ENCODE measurements at places on chromosomes 6 and 20.

DNA sequence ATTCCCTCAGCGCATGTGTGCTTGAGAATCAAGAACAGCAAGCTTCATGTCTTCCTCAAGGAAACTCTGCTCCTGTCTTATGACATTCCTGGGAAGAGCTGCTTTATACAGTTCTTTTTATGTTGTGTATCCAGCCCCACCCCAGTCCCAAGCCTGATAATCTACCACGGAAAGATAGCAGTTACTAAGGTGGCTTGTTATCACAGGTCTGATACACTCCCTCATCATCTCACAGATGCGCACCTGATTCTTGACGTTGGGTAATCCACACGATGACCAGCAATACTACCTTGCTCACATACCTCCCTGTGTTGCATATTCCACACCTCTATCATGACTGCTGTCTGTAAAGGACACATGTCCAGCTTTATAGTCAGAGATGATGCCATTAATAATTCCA, 3.2 kb downstream of the NHLRC1 start:
- DNase-seq, result no peak

- no peak for DNase-seq
Observed at GRCh38 chr6:33057222-33058150, 16.0 kb downstream of the HLA-DPA1 start.

DNA sequence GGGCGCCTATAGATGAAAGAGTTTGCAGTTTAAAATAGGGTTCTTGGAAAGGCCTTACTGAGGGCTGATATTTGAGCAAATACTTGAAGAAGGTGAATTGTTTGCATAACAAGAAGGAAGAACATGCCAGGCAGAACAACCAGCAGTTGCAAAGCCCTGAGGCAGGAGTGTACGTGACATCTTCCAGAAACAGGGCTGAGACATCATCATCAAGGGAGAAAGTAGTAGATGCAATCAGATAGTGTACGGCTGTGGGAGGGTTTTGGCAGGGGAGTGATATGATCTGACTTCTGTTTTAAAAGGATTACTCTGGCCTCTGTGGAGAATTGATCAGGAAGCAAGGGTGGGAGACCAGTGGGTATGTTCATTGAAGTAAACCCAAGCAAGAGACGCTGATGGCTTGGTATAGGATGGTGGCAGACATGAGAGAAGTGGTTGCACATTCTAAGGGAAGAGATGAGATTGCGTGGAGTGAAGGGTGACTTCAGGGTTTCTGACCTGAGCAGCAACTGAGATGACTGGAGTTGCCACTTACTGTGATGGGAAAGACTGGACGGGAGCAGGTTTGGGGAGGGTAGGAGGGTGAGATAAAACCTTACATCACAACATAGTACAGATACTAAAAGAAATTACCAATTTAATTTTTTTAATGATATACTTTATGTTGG, 28.8 kb downstream of the RIOK1 start:
- no peak for DNase-seq

DNA sequence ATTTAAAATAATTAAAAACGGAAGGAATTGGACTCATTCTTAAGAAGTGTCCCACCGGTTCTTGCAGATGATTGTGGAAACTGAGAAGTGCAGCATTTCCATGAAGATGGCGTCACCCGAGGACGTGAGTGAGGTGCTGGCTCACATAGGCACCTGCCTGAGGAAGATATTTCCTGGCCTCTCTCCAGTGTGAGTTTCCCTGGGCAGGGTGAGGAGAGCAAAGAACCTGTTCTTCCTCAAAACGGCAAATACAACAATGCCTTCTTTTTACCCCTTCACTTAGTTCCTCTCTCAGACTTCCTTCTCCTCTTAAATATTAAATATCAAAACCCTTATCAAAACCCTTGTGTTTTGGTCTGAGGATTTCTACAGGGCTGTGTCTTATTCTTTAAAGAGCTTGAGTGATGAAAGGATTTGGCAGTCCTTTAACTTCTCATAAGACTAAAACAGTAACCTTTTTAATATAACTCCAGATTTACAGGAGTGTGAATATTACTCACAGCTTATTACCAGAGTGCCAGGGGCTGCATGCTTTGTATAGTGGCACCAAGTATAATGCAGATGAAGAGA, 156.3 kb downstream of the CARMIL1 start:
- DNase-seq, result no peak

DNA sequence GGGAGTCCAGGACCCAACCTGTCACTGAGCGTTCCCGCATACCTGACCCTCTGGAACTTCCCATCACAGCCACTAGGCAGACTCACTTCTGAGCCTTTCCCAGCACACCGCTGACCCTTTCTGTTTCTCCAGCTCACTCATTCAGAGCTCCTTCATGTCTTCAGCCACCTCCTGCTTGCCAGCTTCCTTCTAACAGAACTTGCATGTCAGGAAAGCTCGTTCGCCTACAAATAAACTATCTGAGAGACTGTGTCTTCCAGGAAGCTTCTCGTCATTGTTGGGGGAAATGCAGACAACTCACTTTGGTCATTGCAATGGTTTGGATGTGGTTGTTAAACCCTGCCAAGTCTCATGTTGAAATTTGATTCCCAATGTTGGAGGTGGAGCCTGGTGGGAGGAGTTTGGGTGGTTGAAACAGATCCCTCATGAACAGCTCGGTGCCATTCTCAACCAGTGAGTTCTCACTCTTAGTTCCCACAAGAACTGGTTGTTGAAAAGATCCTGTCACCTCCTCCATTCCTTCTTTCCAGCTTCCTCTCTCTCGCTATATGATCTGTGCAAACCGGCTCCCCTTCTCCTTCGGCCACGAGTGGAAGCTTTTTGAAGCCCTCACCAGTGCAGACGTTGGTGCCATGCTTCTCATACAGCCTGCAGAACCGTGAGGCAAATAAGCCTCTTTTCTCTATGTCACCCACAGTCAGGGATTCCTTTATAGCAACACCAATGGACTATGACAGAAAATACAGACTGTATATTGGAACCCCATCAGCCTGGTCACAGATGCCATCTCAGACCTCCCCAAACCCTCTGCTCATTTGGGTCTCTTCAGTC, 1.4 kb upstream of the MUC21 start:
- no peak for DNase-seq

- DNase-seq, result no peak
Observed at GRCh38 chr20:34582911-34583310, 24.4 kb downstream of the MAP1LC3A start.

- peak; percentile 74 for DNase-seq
Observed at GRCh38 chr20:44643596-44644229, 7.8 kb downstream of the ADA start.

- DNase-seq, result no peak
Observed at GRCh38 chr6:106750142-106750918, 121.0 kb downstream of the QRSL1 start.

- no peak for DNase-seq
Observed at GRCh38 chr6:16238963-16239797, 793 bp downstream of the GMPR start.
